ENCODE measurements at places on chromosomes 16 and 17.

DNA sequence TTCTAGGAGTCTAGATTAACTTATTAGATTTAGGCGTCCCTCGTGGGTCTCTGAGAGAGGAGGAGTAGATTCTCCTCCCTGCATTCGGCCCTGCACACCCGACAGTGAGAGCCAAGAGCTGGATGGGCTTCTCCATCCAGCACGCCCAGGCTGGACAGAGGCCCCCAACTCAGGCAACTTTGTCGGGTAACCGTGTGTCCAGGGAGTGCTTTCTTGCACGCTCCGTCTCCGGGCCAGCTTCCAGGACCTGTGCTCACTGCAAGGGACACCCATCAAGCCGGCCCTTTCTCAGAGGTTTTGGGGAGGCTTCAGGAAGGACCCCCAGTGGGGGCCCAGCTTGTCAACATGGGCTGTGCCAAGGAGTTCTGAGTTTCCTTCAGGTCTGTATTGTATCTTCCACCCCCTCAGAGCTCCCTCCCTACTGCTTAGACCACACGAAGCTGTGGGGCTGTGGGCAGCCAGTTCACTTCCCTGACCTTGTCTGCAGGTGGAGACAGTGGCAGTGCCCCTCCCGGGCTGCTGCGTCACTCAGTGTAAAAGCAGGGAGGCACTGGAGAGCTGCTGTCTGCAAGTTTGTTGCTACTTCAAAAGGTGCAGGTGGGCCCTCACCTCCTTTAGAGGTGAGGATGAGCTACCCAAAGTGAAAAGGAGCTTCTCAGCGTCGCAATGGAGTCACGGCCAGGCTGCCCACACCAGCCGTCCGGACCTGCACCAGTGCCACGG, 24.0 kb upstream of the C16orf78 start:
- no peak for DNase-seq

- DNase-seq = no peak
These were observed 53.1 kb downstream of the ACSM2A start for GRCh38 chr16:20504418-20504817.

DNA sequence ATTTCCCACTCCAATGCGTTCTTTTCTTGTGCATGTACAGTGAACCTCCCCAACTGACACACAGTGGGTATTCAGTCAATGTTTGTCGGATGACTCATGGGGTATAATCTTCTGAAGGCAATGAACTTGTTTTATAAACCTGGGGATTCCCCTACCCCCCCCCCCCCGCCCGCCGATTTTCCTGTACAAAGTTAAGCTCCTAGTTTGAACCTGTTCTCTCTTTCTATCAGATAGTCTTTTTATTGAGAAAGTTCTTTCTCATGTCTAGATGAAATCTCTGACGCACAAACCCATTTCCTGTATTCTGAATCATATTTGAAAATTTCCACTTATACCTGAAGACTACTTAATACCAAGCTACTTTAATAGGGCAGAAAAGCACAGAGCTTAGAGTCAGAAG, 338.3 kb downstream of the CA10 start:
- no peak for DNase-seq

GRCh38 chr17:66726371-66726770, 108.5 kb upstream of the CACNG5 start:
- DNase-seq = no peak

- DNase-seq = no peak
These were observed 42.3 kb downstream of the MAPT start for GRCh38 chr17:45936610-45937009.

GRCh38 chr17:68353111-68353521, 61.8 kb downstream of the ARSG start:
- no peak for DNase-seq

DNA sequence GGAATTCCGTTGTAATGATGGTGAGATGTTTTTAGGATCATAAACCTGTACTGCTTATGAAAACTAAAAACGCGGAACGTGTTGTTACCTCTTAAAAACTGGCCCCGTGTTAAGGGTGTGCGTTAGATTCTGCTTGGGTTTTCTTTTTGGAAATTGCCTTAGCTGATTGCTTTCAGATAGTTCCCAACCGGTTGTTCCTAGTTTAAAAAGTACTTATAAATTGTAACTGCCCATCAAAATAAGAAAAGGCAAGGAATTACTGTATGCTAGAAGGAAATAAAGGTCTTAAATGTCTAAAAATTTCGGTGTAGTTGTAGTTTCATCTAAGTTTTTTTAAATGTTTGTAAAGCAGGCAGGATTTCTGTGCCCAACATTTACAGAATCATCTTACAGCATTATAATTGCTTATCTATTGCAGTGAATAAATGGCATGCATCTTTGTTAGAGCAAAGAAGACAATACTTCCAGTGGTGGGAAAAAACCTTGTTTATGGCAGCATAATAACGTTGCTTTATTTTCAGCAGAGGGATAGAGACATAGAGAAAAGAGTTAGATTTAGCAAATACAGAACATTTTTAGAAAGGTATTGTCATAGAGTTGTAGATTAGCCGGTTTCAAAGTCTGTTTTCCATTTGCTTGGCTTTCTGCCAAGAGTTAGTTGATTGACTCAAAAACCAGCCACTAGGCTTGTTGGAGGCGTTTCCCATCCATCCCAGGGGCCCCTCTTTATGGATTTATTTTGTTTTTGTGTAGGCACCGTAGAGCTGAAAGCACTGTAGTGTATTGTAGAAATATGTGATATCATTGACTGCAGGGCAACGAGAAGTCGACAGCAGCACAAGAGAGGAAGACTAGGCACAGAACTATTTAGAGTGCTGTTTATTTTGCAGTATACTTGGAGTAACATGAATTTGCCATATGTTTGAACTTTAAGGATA, 1.7 kb downstream of the PPM1D start:
- DNase-seq = peak; percentile 29

- DNase-seq = no peak
These were observed 32.1 kb upstream of the KRT17 start for GRCh38 chr17:41656249-41657023.

DNA sequence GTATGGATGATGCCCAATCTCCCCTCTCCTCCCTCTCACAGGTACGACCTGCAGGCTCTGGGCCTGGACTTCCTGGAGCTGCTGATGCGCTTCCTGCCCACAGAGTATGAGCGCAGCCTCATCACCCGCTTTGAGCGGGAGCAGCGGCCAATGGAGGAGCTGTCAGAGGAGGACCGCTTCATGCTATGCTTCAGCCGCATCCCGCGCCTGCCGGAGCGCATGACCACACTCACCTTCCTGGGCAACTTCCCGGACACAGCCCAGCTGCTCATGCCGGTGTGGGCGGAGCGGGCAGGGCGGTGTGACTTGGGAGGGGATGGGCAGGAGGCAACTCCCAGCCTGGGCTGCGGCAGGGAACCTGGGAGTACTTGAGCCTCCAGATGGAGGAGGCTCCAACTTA, 18.1 kb downstream of the SPATA32 start:
- no peak for DNase-seq

DNA sequence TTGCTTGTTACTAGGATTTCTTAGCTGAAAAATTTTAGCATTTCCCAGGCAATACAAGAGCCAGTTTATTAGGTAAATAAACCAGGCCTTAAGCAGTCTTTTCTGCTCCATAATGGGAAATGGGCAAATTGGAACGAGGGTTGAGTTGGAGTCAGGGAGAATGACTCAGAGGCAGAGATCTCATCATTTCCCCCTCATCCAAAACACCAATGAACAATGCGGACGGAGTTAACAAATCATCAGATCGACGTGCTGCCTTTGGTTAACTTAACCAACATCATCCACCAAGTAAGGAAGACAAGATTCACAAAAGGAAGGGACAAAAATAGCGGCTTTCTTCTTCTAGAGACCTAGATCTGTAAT, 243.5 kb downstream of the STX8 start:
- no peak for DNase-seq

- no peak for DNase-seq
These were observed 15.4 kb downstream of the SCO1 start for GRCh38 chr17:10681866-10682446.

GRCh38 chr17:77503916-77504651, 363.3 kb downstream of the SEC14L1 start:
- no peak for DNase-seq

GRCh38 chr16:59220011-59220410, 485.9 kb upstream of the GOT2 start:
- DNase-seq = no peak

GRCh38 chr16:15032547-15033308, 23.1 kb downstream of the NTAN1 start:
- no peak for DNase-seq

DNA sequence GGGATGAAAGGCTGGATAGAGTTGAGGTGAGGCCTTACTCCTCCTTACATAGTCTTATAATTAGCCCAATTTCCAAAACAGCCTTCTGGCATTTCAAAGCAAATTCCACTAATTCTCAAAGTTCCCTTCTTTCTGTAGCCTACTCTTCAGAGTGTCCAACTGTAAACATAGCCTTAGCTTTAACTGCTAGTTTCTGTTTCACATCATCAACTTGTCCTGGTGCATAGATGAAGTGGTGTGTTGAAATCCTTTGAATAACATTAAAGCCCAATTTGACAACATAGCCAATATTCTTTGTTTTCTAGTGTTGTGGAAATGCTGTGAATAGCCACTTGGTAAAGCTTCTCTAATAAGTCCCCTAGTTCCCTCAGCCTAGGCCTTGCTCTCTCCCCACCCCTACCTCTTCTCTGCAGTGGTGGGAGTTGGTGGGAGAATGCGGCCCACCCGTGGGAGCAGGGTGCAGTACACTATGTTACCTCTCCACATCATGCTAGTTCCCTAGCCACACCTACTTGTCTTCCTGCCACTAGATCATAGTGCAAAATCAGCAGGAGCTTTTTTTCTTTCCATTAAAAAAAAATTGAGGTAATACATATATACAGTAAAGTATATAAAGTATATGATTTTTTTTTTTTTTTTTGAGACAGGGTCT, 127.0 kb upstream of the HAS3 start:
- DNase-seq = no peak

GRCh38 chr17:2319051-2319450, 15.3 kb downstream of the SRR start:
- DNase-seq = no peak

DNA sequence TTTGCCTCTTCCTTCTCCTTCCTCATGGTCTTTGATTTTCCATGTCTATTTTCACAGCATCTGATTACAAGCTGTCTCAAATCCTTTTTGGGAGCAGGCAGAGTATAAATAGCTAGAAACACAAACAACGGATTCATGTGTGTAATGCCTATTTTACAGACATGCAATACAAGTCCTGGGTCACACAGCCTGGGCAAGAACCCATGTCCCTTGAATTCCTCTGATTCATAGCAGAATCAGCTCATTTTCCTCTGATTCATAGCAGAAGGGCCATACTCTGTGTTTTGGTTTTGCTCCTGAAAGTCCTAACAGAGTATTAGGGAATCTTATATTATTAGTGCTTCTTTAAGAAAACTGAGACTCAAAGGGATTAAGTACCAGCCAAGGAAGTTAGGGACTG, 71.3 kb downstream of the IRX5 start:
- no peak for DNase-seq

DNA sequence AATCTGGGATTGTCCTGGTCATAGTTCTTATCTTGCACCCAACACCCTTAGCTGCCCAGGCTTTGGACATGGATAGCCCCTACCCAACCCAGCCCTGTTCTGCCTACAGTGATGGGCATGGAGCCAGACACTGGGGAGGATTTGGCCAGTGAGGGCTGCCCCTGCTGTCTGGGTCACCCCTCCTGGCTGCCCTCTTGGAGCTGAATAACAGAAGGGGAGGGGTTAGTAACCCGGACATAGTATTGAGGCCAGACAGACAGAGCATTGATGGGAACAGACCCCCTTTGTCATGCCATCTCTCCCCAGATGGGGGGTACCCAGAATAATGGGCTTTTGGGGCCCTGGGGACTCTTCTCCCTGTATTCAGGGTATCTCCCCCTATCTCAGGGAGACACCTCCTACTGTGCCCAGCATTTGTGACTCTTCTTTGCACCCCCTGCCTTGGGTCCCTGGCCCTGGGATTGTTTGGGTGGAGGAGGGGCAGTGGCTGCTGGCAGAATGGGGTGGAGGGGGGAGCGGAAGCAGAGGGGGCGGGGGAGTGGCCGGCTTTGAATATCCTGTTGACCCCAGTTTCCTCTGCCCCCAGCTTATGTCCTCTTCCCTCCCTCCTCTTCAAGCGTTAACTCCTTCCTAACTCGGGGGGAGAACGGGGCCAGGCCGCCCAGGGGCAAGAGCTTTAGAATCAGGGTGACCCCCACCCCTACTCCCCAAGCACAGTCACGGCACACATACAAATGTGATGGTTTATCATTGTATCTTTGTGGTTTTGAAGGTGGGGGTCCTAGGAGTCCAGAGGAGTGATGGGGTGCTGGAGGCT, 17.0 kb downstream of the GJD3 start:
- no peak for DNase-seq

DNA sequence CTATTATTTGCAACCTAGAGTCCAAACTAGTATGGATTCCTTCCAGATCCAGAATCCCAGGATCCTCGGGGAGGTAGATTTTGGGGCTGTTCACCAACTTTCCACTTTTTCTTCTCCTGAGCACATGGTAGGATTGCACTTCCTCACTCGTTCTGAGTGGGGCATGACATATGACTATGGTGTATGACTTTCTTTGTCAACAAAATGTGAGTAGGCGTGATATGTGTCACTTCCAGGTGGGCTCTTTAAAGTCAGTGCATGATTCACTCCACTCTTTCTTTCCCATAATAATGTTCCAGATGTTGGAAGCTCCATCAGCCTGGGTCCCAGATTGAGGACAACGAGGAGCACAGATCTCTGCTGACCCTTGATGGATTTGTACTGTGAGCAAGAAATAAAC, 21.5 kb downstream of the IRX5 start:
- no peak for DNase-seq

DNA sequence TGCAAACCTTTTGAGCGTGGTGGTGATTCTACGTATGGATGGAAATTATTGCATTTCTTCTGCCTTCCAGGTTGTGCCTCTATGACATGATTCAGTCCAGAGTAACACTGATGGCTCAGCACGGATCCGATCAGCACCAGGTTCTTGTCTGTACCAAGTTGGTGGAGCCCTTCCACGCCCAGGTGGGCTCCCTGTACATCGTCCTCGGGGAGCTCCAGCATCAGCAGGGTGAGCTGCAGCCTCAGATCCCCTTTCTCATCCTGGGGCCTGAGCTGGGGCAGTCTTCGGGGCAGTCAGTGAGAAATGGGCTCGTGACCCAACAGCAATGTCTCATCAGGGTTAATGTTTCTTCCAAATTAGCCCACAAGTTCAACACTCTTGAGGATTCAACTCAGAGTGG, 9.3 kb upstream of the CDK3 start:
- DNase-seq = no peak

DNA sequence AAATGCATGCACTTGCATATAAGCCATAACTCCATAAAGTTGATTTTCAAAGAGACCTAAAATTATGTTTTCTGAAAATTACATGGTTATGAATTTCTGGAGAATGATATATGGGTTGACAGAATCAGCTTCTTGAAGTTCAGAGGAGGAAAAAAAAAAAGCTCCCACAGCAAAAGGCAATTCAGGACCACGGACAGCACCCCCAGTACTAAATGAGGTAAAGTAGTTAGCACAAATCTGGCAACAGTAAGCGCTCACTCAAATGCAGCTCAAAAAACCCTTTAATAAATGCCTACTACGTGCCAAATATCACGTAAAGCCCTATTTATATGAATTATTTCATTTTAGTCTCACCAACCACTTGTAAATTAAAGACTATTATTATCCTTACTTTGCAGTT, 135.2 kb downstream of the SHISA9 start:
- DNase-seq = no peak
